ENCODE measurements at places on chromosomes 13 and 19.

DNA sequence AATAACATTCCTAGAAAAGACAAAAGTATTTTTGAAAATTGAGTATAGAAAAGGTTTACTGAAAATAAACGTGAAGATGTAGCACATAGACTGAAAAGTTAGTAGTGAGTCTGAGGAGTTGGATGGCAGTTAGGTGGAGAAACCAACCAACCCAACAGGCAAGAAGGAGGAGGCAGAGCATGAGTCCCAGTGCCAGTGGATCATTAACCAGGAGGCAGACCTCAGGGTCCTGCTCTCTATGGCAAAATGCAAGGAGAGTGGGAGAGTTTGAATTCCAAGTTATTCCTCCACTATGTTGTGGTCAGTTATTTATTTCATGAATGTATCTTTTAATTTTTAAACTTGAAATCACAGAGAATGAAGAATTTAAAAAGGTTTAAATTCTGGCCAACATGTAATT is 446.4 kb downstream of the GPC6 start:
- DNase-seq: no peak

DNA sequence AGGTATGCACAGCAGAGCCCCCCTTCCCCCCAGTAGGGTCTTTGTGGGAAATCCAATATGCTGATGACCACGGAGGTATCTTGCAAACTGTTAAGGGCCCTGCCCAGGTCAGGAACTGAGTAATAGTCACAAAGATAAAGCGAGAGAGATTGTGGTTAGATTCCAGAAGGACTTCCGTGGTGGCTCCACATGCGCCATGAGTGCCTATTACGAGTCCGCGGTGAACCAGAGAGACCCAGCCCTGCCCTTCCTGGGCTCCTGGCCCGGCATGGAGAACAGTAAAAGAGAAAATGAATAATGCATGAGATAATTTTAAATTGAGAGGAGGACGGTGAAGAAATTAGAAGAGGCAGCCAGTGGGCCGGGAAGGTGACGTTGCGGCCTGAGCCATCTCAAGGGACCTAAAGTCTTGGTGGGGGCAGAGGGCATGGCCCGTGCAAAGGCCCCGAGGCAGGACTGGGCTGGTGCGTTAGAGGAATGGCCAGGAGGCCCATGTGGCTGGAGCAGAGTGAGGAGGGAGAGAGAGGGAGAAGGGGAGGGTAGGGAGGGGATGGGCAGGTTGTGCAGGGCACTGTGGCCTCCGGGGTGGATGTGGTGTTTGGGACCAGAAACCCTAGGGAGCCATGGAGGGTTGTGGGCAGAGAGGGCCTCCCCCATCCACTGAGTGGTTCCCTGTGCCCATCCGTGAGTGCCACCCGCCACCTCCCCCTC is 46.6 kb upstream of the NFIC start:
- DNase-seq: no peak

- no peak for DNase-seq
Observed at GRCh38 chr13:26132756-26133155, 80.9 kb upstream of the SHISA2 start.

DNA sequence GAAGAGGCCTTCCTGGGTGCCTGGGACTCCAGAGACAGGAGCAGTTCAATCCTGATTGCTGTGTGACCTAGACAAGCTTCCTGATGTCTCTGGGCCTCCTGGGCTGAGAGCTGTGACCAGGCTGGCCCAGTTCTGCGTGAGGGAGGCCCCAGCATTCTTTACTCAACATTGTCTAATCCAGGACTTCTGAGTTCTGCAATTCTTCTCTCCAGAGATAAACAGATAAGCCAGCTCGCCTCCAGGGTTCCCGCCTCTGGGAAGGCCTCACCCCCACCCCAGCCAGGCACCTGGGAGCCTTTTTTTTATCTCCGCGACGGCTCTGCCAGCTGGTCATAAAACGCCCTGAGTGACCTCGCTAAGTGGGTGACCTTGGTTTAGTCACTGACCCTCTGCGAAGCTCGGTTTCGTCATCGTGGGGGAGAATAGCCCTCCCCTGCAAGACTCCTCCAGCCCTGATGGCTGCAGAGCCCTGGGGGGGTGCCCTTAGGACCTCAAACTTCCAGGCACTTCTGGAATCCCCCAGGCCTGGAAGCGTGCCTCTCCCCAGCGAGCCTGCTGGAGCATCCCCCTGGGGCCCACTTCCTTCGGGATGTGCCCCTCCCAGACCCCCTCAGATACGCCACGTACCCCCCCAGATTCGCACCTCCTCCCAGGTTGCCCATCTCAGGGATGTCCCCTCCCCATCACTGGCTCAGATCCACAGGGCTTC is 1.9 kb downstream of the SULT2B1 start:
- DNase-seq: no peak

- DNase-seq: no peak
Observed at GRCh38 chr19:344625-345319, at the start of gene MIER2. TSS of gene MIER2 (minus strand) at chr19:344796. CDS start at chr19:344782, 14 bp downstream.

DNA sequence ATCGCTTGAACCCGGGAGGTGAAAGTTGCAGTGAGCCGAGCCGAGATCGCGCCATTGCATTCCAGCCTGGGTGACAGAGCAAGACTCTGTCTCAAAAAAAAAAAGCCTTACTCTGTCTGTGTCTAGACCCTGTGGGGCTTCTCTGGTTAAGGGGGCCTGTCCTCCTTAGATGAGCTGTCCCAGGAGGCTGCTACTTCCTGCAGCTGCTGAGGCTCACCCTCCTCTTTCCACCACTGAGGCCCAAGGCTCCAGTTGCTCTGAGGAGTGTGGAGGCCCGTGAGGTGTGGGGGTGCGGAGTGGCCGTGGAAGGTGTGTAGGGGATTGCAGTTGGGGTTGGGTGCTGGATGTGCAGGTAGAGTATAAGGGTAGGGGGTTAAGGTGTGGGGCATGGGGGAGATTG is 22.1 kb upstream of the RASA3 start:
- DNase-seq: no peak
